NCI-H1417 treated with DMSO at 0.1 percent for 48 hours (cell line): ENCODE measurements at places on chromosomes 6 and 20.

DNA sequence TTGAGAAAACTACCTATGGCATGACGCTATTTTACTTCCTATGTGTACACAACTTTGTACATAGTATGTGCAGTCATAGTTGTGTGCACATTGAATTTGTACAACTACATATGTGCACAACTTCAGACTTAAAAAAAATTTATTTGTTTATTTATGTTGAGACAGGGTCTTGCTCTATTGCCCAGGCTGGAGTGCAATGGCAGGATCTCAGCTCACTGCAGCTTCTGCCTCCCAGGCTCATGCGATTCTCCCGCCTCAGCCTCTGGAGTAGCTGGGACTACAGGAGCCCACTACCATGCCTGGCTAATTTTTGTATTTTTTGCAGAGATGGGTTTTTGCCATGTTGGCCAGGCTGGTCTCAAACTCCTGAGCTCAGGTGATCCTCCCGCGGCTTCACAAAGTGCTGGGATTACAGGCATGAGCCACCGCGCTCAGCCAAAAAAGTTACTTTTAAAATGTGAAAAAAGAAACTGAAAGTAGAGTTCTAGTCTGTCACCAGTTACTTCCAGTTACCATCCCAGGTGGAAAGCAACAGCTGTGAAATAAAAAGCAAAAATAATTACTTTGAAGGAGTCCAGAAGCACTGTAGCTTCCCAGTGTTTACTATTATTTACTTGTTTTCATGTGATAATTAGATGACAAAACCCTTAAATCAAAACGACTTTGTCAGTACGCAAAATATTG, 1.7 kb upstream of the ZKSCAN8 start:
- DNase-seq, result no peak

GRCh38 chr6:146515212-146515611, 28.4 kb upstream of the RAB32 start:
- no peak for DNase-seq

- no peak for DNase-seq
Observed at GRCh38 chr6:170076466-170077165, 214.3 kb downstream of the DLL1 start.

GRCh38 chr20:13213335-13213734, 7.7 kb upstream of the ISM1 start:
- no peak for DNase-seq

GRCh38 chr6:6811128-6812009, 222.8 kb downstream of the LY86 start:
- no peak for DNase-seq

DNA sequence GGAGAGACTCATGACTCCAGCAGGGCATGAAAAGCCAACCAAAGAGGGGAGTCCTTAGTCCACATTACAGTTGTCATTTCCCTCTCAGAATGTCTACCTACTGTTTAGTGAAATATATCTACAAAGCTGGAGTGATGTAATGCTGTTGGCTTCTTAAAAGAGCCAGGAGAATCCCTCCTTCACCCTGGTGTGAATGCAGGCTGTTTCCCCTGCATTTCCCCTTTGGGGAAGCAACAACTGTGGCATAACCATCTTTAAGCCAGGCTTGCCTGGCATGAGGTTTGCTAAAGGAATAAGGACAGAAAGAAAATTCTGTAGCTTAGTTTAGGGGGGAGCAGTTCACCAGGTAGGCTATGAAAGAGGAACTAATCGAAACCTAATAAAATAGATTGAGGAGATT, 129.5 kb downstream of the CRYBG1 start:
- no peak for DNase-seq

- no peak for DNase-seq
Observed at GRCh38 chr6:43949551-43949991, 177.7 kb downstream of the MRPL14 start.

DNA sequence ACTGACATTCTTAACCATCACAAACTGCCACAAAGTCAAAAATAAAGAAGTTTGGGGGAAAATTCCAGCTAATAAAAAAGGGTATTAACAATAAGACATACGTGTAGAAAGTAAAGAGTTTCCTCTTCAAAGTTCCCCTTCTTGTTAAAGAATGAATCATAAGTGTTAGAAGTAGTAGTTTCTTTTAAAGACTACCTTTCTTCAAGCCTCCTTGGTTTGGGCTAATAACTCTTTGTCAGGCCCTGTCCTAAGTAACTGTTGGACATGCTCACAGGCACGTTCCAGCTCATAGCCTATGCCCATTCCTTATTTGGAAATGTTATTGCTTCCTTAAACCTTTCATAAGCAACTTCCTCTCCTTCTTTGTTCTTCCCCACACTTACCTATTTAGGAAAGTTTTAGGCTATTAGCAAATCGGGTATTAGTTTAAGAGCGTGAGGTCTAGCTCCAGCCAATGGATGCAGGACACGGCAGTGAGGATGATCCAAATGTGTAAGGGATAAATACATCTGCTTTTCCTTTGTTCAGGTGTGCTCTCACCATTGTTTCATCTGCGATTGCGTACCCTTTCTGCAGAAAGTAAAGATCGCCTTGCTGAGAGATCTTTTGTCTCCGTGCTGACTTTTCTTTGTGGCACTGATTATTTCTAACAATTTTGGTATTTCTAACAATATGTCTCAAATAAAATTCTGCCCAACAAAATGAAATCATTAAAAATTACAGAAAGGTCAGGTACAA, 64.9 kb downstream of the CHD6 start:
- DNase-seq, result no peak

DNA sequence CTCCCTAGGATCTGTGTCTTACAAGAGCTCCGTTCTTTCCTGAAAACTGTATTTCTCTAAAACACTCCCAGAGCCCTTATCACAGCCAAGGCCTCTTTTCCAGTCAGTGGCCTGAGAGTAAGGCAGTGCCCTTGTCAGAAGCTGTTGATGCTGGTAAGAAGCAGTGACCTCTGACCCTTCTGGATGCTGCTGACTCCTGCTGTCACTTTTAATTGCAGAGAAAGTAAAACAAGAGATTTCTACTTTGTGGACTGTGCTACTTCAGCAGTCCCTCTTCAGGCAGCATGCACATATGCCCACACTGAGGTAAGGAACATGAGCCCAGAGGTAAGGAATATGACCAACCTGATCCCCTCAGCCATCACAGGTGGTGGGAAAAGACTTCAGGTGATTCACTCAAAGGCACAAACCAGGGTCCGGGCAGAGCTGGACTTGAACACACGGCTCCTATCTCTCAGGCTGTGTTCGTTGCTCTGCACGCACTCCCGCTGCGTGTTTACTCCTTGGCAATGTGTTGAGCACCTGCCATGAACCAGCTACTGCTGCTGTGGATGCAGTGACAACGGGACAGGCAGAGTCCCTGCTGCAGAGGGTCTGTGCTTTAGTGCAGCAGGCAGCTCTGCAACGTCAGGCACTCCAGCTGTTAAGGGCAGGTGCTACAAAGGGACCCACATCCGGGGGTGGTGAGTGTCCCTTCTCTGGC, 201.9 kb upstream of the CST7 start:
- no peak for DNase-seq

DNA sequence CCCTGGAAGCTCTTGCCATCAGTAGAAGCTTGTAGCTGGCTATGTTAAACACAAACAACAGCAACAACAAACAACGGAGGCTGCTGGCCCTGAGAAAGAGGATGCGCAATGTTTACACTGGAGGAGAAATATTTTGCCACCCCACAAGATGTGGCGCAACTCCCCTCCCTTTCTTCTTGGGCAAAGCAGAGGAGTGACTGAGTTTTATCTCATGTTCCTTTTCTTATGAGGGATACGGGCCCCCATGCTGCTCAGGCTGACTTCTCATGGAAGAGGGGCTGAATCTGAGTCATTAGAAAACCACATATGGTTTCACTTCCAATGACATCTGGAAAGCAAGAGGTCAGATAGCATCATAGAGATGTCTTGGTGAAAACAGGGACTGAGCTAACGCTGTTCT, 75.9 kb upstream of the HDDC2 start:
- no peak for DNase-seq

DNA sequence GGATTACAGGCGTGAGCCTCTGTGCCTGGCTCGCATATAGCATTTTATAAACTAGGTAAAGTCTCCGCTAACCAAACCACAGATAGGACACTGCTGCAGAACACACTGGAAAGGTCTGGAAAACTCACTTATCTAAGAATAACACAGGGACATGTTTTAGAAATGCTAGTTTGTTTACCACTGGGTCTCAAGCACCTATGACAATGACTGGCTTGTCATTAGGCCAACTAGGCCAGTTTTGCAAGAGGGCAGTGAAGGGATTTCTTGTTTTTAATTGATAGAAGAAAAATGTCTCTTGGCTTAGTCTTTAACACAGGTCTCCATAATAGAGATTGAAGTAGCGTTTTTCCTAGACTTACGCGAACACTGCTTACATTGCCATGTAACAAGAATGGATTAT, 201.4 kb downstream of the TMEM242 start:
- no peak for DNase-seq

GRCh38 chr20:16712511-16712947, 17.3 kb upstream of the SNRPB2 start:
- no peak for DNase-seq

DNA sequence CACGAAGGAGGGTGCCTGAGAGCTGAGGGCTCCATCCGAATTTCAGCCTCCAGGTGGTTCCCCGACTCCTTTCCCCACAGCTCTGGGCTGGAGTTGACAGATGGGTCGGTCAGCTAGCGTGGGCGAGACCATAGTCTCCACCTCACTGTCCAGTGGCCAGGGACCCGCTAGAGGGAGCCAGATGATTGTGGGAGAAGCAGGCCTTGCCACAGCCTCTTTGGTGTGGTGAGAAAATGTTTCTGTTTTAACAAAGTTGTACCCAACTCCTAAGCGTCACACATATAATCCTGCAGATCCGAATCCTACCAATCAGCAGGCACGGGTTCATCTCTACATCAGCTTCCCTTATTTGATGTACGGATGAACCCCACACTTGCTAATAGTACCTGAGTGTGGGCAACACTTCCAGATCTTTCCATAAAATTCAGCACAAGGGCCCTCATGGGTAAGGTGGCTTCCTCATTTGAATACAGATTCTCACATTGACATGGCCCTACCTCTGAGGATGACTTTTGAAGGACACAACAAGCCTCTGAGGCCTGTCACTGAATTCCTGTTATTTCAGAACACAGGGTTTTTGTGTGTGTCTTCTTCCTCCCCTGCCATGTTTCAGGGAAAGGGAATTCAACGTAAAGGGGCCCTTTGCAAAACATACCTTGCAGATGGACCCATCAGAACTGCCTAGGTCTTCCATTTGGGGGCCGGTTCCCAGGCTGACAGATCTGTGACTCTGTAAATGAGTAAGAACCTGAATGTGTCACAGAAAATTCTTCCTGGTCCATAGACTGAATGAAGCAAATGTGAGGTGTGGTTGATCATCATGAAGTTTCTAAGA, 103.2 kb upstream of the DUSP22 start:
- no peak for DNase-seq

GRCh38 chr20:49233226-49233625, 14.0 kb downstream of the DDX27 start:
- no peak for DNase-seq

DNA sequence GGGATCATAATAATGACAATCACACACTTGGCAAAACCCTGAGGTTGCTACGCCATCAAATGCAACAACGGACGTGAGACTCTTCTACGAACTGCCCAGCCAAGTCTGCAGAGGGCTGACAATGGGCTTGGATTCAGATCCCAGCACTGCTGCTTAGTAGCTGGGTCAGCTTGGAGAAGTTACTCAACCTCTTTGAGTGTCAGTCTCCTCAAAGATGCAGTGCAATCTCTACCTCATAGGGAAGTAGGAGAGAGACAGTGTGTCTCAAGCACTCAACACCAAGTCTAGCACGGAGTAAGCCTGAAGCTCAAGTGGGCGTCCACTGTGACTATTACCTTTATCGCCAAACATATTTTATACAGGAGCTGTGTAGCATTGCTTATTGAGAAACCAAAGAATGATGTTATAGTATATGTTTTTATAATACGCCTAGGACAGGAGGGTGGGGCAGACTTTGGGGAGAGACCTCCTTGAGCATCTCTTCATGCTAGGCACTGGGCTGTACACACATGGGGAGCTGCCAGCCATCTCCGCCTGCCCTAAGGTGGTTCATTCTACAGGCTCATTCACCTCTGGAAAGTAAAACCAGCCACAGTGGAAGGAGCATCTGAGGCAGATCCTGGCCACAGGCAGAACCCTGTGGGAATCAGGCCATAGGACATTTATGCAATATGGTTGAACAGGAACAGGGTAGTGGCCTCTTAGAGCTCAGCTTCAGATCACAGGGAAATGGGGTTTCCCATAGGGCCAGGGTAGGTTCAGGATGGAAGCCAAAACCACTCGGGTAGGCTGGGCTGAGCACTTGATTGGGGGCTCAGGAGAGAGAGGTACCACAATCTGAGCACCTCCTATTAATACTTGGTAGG, 160.2 kb downstream of the MRPL14 start:
- DNase-seq, result no peak

DNA sequence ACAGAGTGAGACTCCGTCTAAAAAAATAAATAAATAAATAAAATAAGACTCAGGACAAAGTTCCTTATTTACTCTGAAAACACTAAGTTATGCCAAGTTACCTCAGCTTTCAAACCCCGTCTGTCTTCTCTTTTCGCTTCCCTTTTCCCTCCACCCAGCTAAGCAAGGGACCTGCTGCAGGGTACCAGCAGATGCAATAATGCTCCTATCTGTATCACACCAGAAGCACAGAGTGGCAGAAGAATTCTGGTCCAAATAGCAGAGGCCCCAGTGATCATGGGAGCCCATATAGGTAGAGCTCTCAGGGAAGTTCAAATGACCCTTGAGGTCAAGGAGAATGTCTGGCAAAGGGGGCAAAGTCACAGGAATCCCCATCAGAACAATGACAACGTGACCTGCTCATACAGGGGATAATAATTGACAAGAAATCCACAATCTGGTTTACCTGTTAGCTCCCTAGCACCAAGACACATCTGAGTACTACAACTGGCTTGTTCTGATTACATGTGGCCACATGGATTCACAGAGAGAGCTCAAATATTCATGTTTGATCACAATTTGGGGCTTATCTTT, 8.7 kb downstream of the GCM1 start:
- no peak for DNase-seq

DNA sequence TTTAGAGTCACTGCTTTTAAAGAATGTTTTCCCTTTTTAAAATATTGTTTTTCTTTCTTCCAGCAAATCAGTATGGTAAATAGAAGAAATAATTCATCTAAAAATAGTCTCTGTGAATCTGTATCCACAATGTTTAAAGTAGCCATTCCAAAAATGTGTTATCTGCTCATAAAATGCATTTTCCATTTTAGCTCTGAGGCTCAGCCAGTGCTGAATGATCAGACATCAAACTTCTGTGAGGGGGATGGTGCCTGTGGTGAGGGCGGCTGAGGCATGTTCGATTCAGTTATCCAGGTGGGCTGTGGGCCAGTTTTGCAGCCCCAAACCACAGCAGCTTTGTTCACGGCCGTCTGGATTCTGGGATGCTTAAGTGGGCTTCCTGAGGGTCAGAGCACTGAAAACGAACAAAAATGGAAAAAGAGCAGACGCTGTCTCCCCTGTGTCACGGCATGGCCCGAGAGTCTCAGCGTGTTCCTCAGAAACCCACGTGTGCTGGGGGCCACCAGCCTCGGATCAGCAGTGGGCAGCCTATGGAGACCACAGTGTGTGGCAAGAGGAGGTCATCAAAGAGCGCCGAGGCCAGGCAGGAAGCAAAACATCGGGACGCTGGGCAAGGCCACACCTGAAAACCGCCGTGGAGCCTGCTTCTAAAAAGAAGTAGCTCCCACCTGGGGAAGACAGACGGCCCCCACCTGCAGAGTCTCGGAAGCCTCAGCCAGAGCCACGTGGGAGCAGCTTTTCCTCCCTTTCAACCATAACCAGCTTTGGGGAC, 134.9 kb upstream of the THBS2 start:
- DNase-seq, result no peak

GRCh38 chr6:143734641-143735063, 56.9 kb downstream of the PHACTR2 start:
- no peak for DNase-seq

- DNase-seq, result no peak
Observed at GRCh38 chr6:89310929-89311328, 4.2 kb downstream of the GABRR2 start.
